Thoracic aorta (tissue), 2 donors: ENCODE measurements at places on chromosomes 2 and 18. TPM values are rescaled to one million over a fixed set of nuclear protein-coding genes. Genes with fewer than 3 reads are reported as not detected.
A peak's percentile ranks its signal among the peaks of the same experiment; 100 is the strongest.

SLC9A4 gene
- total RNA-seq, result not detected

HSPE1 gene
- total RNA-seq, result 26.3 TPM

RNU2-63P gene
- not detected for total RNA-seq

XIRP2 gene
- not detected for total RNA-seq

ESPNL gene
- total RNA-seq, result 0.35 TPM

CWC22 gene
- total RNA-seq, result 32.5 TPM

LRRTM1 gene
- not detected for total RNA-seq

LYG2 gene
- not detected for total RNA-seq

ZNF385B gene
- 1.9 TPM for total RNA-seq

DNA sequence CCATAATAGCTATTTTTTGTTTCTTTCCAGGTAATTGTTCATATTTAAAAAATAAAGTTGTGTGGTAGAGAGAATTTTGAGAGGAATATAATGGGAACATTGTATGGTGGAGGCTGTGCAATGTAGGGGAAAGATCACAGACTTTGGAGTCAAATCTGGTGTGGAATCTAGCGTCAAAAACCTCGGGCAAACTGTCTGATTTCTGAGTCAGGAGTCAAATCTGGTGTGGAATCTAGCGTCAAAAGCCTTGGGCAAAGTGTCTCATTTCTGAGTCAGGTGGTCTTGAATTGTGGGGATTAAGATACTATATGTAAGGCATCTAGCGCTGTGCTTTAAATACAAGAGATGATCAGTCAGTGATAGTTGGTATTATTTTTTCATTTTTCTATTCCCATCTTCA is 5.1 kb downstream of the PTPN4 start:
- DNase-seq, result no peak

DNA sequence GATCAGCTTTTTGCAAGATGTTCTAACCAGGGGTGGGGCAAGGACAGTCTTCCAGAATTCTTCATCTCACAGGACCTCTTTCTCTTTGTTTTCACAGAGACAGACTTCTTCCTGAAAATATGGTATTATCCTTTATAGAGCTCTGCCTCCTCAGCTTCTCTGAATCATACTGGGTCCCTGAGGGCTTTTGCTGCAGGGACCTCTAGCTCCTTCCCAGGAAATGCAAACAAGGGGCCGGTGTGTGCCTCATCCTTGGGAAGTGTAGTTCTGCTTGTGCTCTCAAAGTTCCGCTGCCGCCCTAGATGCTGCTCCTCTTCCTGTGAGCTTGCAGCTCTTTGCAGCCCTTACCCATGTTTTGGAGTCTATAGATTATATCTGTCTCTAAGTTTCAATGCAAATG is 99.5 kb upstream of the NPAS2 start:
- no peak for DNase-seq

DNA sequence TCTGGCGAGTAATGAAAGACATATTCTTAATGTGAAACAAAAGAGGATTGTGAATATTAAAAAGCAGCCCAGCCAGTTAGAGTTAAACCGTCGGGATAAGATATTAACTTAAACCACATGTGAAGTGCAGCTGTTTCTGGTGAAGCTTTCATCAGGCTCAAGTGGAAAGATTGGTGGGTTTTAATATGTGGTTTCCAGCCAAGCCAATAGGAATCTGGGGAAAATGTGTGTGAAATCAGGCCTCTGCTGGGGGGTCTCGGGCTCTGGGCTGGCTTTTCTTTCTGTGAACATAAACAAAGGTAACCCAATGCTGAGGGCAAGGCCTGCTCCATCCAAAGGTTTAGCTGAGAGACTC is 279.6 kb downstream of the SLC4A3 start:
- DNase-seq, result no peak

GRCh38 chr2:58006952-58007284 is 39.7 kb upstream of the VRK2 start:
- DNase-seq, result no peak

- DNase-seq, result no peak
These were observed 411.0 kb upstream of the GYPC start for GRCh38 chr2:126244937-126245336.

DNA sequence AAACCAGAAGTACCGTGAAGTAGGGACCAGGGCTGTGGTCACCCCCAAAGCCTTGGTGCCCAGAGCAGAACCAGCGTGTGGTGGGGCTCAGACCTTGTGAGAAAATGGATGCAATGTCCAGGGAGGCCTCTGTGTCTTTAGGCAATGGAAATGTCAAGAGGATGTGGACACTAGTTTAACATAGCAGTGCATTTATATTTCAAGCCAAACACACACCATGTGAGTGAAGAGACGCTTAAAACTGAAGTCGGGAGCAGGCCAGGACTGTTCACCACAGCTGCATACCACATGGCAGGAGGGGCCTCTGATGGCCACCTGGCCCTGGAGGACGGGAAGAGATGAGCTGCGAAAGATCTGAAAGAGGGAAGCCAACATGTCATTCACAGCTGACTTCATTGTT is 87.3 kb upstream of the LDLRAD4 start:
- no peak for DNase-seq

- DNase-seq, result no peak
These were observed 84.9 kb downstream of the BCL11A start for GRCh38 chr2:60468382-60469085.

DNA sequence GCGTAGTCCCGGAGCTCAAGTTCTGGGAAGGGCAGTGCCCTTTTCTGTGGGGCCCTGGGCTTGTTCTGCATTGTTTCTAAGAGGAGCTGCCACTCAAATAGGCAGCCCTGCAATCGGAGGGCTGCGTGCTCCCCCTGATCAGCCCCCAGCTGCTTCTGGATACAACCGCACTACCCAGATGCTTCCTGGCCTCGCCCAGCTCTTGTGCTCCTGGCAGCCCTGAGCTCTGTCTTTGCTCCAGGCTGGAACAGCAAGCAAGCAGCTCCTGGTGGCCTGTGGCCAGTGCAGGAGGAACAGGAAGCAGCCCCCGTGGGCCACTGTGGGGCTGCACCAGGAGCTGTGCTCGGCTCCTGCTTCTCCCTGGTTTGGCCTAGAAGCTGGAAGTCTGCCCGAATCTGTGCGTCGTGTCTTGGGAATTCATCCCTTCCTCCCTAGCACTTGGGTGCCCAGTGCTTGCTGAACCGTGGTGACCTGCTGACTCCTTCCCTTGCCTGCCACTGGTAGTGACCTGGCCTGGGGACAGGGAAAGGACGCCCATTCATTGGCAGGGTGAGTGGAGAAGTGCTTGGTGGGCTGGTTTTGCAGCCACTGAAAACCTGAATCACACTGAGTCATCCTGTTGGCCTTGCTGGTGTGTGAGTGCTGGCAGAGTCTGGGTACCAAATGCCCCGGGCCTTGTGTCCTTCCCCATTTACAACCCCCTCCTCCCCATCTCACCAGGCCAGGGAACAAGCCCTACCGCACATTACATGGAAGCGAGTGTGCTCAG is 27.3 kb upstream of the NTSR2 start:
- DNase-seq, result peak; percentile 71

DNA sequence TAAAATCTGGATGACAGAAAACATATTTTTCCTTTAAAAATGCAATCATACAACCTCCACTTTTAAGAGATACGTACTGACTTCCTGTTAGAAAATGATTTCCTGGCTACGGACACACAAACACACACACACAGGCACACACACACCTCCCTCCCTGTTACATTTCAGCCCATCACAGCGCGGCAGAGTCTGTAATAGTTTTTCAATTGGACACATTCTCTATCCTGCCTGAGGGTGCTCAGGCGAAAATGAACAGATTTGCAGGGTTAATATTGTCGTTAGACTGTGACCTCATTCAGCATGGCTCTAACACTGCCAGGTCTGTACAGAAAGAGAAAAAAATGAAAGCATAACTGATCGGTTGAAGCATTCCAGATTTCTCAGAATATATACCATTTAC is 45.0 kb downstream of the KCTD1 start:
- DNase-seq, result no peak

DNA sequence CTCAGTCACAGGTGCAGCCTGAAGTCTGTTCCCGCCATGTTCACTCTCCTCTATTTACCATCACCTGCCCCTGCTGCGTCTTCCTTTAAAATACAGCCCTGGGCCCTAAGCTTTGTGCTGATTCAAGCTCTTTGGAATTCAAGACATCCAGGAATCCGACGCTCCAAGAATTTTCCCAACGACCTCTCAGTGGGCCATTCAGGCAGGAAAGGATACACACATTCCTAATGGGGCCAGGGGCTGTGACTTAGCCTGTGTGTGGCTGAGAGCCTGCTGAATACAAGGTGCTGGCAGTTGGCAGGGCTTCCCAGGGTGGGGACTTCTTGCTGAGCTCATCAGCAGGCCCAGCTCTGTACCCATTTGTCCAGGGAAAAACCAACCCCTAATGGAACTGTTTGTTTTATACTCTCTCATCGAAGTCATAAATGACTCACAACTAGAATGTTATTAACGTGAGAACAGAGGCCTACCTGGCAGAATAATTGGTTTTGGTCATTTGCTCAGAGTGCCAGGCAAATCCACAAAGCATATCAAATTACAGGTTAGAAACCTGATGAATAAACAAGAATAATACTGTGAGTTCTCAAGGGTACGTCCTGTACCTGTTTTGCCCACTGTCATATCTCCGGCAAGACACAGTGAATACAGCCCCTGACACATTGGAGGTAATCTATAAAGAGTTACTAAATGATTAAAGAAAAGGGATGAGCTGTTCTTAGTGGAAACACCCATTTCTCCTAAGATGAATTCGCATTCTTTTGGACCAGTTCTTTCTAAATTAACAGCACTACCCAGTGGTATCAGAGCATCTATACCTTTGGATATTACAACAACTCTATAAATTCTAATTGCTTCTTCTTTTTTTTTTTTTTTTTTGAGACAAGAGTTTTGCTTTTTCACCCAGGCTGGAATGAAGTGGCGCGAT is 12.6 kb upstream of the KCMF1 start:
- DNase-seq, result no peak

- DNase-seq, result no peak
These were observed 2.4 kb downstream of the TTN start for GRCh38 chr2:178804791-178805190.

- no peak for DNase-seq
These were observed 201.4 kb downstream of the CELF4 start for GRCh38 chr18:37364237-37364636.

GRCh38 chr18:78727877-78728783 is 251.5 kb upstream of the SALL3 start:
- no peak for DNase-seq

GRCh38 chr18:59293317-59293716 is 20.1 kb upstream of the RAX start:
- no peak for DNase-seq

DNA sequence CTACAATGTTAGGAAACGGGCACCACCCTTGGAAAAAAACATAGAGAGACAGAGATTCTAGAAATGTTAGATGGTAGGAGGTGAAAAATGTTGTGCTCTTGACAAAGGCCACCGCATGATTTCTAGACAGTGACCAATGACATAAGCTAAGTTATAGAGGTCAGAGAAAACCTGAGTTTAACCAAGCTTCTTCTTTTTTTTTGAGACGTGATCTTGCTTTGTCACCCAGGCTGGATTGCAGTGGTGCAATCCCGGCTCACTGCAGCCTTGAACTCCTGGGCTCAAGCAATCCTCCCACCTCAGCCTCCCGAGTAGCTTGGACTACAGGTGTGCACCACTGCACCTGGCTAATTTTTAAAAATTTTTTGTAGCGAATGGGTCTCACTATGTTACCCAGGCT is 13.0 kb downstream of the FER1L5 start:
- DNase-seq, result no peak

DNA sequence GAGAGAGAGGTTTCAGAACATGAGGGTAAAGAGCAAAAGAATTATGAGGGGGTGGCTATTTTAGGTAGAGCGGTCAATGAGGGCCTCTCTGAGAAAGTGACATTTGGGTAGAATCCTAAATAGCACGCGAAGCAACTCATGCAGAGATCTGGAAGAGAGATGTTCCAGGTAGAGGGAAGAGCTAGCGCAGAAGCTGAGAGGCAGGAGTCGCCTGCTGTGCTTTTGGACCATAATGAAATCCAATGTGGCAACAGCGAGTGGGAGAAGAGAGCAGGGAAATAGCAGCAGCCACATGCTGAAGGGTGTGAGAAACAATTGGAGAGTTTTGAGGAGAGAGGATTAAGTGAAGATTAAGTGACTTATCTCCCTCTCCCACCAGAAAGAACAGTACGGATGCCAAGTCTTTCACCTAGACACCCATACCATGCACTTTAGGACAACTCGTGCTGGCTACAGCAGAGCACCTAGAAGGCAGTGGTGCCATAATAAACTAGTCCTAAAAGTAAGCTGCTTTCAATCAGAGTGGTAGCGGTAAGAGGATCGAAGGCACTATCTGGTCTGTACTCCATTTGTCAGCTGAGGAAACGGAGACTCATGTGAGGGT is 129.7 kb downstream of the LRP2 start:
- DNase-seq, result no peak

DNA sequence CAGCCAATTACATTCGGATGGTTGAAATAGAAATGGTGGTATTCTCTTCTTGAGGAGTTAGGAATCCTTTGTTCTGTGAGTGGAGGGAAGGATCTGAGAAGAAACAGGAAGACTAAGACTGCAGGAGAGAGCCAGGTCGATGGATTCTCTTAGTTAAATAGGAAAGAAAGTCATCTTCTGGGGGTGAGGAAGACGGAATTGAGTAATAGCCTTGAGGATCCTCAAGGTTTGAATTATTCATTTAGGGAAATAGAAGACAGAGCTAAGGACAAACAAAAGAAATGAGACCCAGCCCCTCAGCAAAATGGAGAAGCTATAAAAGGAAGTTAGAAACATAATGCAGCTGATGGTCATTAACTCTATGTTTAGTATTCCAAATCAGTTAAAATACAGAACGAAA is 1.8 kb downstream of the LAPTM4A start:
- DNase-seq, result no peak

- DNase-seq, result no peak
These were observed 1037.7 kb upstream of the SLC39A10 start for GRCh38 chr2:194619366-194619765.

GRCh38 chr18:44536619-44537018 is 144.1 kb upstream of the SETBP1 start:
- no peak for DNase-seq

DNA sequence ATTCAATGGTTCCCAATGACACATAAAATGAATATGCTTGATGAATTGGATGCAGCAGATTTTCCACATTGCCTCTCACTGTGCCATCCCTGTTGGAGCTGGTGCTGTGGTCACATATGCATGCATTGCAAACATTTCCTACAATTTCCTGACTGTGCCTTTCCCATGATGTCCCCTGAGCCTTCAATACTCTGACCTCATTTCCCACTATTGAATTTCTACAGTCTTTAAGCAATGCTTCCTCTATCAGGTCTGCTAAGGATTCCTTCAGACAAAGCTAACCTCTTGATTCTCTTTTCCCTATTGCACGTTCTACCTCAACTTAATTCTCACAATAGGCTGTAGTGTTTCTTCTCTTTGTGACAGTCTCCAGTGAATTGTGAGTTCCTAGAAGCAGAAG is 342.5 kb upstream of the CRIM1 start:
- DNase-seq, result no peak

GRCh38 chr18:63868546-63868945 is 19.0 kb upstream of the SERPINB2 start:
- no peak for DNase-seq

GRCh38 chr18:48157956-48158355 is 227.5 kb upstream of the SMAD2 start:
- DNase-seq, result no peak
